ENCODE measurements at places on chromosomes 5 and 9. TPM values are rescaled to one million over a fixed set of nuclear protein-coding genes. Genes with fewer than 3 reads are reported as not detected.

DNA sequence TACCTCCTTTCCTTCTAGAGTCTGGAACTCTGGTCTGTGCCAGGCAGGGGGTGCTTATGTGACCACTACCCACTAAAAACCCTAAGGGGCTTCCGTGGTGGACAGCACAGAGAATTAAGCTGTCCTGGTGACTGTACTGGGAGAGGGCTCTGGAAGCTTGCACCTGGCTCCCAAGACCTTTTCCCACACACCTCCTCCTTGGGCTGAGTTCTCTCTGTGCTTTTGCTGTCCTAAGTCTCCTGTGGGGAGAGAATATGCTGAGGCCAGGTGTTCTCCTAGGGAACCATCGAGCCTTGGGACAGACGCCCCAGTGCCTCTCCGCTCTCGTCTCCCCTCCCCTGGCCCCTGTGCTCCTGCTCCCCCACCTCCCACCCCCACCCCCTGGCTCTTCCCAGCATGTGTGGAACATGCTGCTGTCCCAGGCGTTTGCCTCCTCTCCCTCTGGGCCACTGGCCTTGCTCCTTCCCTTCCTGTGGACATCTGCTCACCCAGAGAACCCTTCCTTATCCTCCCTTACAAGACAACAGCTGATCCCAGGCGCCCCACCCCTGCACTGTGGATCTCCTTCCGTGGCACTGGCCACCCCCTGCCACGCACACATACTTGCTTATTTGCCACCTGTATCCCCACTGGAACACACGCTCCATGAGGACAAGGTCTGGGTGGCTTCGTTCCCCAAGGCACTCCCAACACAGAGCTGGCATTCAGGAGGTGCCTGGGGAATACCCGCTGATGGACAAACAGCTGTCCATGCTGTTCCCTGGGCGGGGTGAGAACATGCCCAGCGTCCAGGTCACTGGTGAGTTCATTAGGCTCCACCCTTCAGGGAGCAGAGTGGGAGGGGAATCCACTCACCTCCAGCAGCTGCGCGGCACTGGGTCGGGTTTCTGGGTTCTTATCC, 83.0 kb downstream of the STK10 start:
- no peaks in the 10 kb centered on the region for H3K36me3 ChIP-seq
- no peak overlapping the region for H3K4me3 ChIP-seq
- no peak for DNase-seq
- H3K27me3 ChIP-seq, result no peaks in the 10 kb centered on the region
- peaks cover 23% of the 10 kb centered on the region for H3K4me1 ChIP-seq

DNA sequence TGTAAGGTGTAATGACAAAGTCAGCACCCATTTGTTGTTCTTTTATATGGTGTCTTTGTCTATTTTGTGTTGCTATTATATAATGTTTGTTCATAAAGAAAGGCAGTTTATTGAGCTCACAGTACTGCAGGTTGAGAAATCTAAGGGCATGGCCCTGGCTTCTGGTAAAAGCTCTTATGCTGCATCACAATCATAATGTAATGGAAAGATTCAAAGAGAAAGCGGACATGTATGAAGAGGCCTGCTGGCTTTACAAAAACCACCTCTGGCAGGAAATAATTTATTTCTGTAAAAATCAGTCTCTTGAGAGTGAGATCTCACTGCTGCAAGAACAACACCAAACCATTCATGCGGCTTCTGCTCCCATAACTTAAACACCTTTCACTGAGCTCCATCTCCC, 746.7 kb upstream of the FAM174A start:
- no peak for DNase-seq
- H3K27ac ChIP-seq, result no peak overlapping the region
- no peaks in the 10 kb centered on the region for H3K36me3 ChIP-seq
- H3K4me1 ChIP-seq, result no peaks in the 10 kb centered on the region
- no peak overlapping the region for H3K4me3 ChIP-seq

DNA sequence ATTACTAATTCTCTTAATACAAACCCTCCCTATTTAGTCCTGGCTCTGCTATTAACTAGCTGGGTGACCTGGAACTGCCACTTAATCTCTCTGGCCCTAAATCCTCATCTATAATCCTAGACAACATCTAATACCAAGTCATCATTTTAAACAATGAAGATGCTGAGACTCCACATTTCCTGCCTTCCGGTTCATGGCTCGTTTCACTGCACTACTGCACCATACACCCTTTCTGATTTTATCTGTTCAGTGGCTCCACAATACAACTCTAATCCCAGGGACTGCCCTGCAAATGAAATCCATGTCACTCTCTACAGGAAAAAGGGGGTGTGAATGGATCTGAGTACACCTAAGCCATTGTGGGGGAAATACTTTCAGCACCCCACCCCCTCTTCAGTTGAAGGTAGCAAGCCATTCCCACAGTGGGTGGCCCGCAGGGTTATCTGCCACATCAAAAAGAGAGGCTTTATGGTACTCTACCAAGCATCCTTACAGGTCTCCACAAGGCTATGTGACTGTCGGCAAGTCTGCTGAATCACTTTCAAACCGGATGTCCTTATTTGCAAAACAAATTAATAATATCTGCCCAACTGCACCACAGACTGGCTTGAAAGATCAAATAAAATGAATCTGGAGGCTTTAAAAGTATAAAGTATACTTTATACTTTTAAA, 89.5 kb downstream of the EPB41L4A start:
- H3K27me3 ChIP-seq, result no peaks in the 10 kb centered on the region
- peaks cover 7% of the 10 kb centered on the region for H3K4me1 ChIP-seq
- H3K36me3 ChIP-seq, result no peaks in the 10 kb centered on the region
- H3K4me3 ChIP-seq, result no peak overlapping the region
- no peak for DNase-seq
- no peak overlapping the region for H3K27ac ChIP-seq

DNA sequence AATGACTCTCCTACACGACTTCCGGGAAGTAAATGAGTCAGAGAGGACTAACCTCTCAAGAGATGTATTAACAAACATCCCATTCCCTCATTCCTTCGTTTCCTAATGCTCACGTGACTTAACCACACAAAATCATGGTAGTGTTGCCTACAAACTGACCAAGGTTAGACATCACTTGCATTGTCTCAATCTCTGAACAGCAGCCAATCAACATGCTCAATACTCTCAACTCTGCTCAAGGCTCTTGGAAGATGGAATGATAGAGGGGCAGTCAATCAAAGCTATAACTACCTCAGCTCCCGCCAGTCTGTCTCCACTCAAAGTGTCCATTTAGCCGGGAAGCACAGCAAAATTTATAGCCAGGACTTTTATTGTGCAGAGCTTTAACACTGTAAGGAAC, 143.8 kb upstream of the PIK3R1 start:
- H3K4me1 ChIP-seq, result no peaks in the 10 kb centered on the region
- no peaks in the 10 kb centered on the region for H3K27me3 ChIP-seq
- no peak for DNase-seq
- H3K36me3 ChIP-seq, result no peaks in the 10 kb centered on the region
- H3K27ac ChIP-seq, result no peak overlapping the region

- no peak overlapping the region for H3K4me3 ChIP-seq
- H3K27me3 ChIP-seq, result no peaks in the 10 kb centered on the region
- DNase-seq, result no peak
- no peaks in the 10 kb centered on the region for H3K4me1 ChIP-seq
Observed at GRCh38 chr9:91991721-91992341, 41.8 kb upstream of the ROR2 start.

DNA sequence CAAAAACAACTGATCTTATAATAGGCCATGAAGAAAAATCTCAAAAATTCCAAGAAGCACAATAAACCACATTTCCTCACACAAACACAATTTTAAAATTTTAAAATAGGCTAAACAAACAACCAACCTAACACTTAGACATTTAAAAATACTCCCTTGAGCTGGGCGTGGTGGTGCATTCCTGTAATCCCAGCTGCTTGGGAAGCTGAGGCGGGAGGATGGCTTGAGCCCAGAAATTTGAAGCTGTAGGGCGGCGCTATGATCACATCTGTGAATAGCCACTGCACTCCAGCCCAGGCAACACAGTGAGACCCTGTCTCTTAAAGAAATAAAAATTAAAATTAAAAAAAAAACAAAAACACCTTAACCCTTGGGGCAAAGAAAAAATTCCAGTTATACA, 36.9 kb upstream of the TESK1 start:
- DNase-seq, result no peak
- H3K4me1 ChIP-seq, result no peaks in the 10 kb centered on the region
- peaks cover 1% of the 10 kb centered on the region for H3K36me3 ChIP-seq

DNA sequence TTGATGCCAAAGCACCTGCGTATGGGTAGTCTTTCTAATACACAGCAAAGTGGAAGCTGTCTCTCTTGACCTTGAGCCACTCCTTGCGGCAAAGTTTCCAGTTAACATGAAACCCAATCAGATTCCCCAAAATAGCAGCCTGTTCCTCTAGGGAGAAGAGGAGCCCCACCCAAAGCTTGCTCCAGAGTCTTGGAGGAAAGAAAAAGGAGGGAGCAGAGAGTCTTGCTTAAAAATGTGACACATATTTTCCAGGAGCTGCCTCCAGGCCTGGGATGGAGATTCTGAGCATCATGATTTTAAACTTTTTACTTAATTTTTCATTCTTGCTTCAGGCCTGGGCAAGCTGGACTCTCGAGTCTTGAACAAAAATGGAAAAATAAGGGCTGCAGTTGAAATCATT, 223.5 kb upstream of the TNC start:
- no peaks in the 10 kb centered on the region for H3K36me3 ChIP-seq
- H3K27ac ChIP-seq, result no peak overlapping the region
- DNase-seq, result no peak
- H3K4me1 ChIP-seq, result no peaks in the 10 kb centered on the region
- no peaks in the 10 kb centered on the region for H3K27me3 ChIP-seq
- no peak overlapping the region for H3K4me3 ChIP-seq

- no peaks in the 10 kb centered on the region for H3K27me3 ChIP-seq
- H3K4me1 ChIP-seq, result no peaks in the 10 kb centered on the region
- peak; percentile 43 for DNase-seq
Observed at GRCh38 chr5:176837707-176838115, 27.4 kb downstream of the UNC5A start.

GRCh38 chr5:60340326-60340725, 359.6 kb downstream of the DEPDC1B start:
- no peaks in the 10 kb centered on the region for H3K27me3 ChIP-seq
- no peaks in the 10 kb centered on the region for H3K4me1 ChIP-seq
- H3K36me3 ChIP-seq, result no peaks in the 10 kb centered on the region
- no peak overlapping the region for H3K4me3 ChIP-seq

DNA sequence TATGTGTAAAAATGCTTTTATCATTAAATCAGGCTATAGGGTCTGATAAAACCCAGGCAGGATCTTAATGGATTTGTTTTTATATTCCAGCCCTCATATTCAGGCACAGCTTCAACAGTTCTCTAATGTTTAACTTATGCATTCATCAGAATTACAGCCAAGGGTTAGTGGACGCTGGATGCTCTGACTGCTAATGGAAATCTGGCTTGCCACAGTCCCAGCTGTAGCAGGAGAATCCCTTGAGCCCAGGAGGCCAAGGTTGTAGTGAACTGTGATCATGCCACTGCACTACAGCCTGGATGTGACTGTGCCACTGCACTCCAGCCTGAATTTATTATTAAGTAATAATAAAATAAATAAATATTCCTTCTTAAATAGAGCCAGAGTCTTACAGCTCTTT, 98.0 kb downstream of the SLC25A46 start:
- H3K27me3 ChIP-seq, result no peaks in the 10 kb centered on the region
- no peak for DNase-seq
- H3K4me1 ChIP-seq, result no peaks in the 10 kb centered on the region
- no peak overlapping the region for H3K4me3 ChIP-seq
- no peaks in the 10 kb centered on the region for H3K36me3 ChIP-seq

DNA sequence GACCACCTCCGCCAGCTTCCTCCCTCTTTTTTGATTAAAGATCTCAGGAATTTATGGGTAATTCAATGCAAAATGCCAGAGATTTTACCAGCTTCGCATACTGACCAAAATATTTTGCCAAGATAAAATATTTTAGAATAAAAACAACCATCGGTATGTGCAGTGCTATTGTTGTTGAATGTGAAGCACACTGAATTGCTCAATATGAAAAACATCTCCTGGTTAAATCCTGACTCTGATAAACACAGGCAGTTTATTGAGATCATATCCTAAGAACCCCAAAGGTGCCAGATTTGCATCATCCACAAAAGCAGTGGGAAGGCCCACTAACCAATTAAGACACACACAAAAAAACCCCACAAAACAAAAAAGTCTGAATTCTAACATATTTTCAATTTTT, 202.4 kb downstream of the GLIS3 start:
- no peaks in the 10 kb centered on the region for H3K27me3 ChIP-seq
- no peaks in the 10 kb centered on the region for H3K36me3 ChIP-seq
- H3K27ac ChIP-seq, result no peak overlapping the region
- DNase-seq, result no peak
- H3K4me1 ChIP-seq, result peaks cover 20% of the 10 kb centered on the region

DNA sequence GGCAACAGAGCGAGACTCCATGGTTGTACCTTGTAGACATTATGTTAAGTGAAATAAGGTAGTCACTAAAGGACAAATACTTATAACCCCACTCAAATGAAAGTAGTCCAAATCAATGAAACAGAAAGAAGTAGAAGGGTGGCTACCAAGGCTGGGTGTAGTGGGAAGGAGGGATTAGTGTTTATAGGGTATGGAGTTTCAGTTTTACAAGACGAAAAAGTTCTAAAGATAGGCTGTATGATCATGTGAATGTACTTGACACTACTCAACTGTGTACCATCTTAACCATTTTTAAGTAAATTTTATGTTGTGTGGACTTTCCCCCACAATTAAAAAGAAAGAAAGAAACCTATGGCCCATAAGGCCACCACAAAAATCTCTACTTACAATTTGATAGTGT, 32.2 kb downstream of the ALDH7A1 start:
- H3K4me3 ChIP-seq, result no peak overlapping the region
- H3K27me3 ChIP-seq, result no peaks in the 10 kb centered on the region
- no peaks in the 10 kb centered on the region for H3K36me3 ChIP-seq
- H3K27ac ChIP-seq, result no peak overlapping the region
- no peak for DNase-seq
- no peaks in the 10 kb centered on the region for H3K4me1 ChIP-seq

GRCh38 chr9:133004999-133005760, 25.6 kb upstream of the GTF3C5 start:
- H3K36me3 ChIP-seq, result no peaks in the 10 kb centered on the region
- H3K27ac ChIP-seq, result no peak overlapping the region
- H3K27me3 ChIP-seq, result no peaks in the 10 kb centered on the region
- no peak overlapping the region for H3K4me3 ChIP-seq

Gene LRRC8A
- total RNA-seq, result 76.8 TPM

Gene RAPGEF1
- total RNA-seq, result 32.9 TPM

Gene PDE6A
- total RNA-seq, result not detected

Gene OTP
- total RNA-seq, result not detected

Gene SAPCD2
- not detected for total RNA-seq

Gene RORB
- total RNA-seq, result 2.5 TPM

Gene ANKRD31
- total RNA-seq, result 0.39 TPM
